CD4-positive, alpha-beta T cell treated with Interferon alpha-2 for 1 hour (primary cell): ENCODE measurements at places on chromosomes 12 and 14.
A peak's percentile ranks its signal among the peaks of the same experiment; 100 is the strongest.

GRCh38 chr14:66572826-66573225 is 64.9 kb downstream of the GPHN start:
- no peak for DNase-seq

DNA sequence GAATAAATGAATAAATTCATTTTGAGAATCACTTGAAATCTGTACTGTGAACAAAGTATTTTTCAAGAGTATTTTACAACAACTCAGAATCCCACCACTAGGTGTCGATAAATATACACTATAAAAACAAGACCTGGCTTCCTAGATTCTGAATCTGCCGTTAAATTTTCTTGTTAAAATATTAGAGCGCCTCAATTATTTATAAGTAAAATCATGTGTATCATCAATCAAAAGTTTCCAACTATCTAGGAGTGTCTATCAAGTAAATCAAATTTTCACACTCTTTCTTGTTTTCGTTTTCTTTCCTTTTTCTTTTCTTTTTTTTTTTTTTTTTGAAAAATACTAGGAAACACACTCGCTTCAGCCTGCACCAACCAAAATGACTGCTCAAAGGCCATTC is 179.2 kb upstream of the DCN start:
- peak; percentile 54 for DNase-seq

GRCh38 chr14:27090716-27091115 is 492.9 kb upstream of the NOVA1 start:
- DNase-seq: no peak

GRCh38 chr14:100622224-100622623 is 35.0 kb upstream of the BEGAIN start:
- no peak for DNase-seq

GRCh38 chr14:90397425-90398314 is 841 bp downstream of the CALM1 start:
- peak; percentile 83 for DNase-seq
